ENCODE measurements at places on chromosomes 12 and 14.

- no peak for DNase-seq
Observed at GRCh38 chr14:87430810-87431209, 562.2 kb downstream of the GALC start.

GRCh38 chr14:61315313-61315712 lies 6.1 kb upstream of the PRKCH start:
- no peak for DNase-seq

DNA sequence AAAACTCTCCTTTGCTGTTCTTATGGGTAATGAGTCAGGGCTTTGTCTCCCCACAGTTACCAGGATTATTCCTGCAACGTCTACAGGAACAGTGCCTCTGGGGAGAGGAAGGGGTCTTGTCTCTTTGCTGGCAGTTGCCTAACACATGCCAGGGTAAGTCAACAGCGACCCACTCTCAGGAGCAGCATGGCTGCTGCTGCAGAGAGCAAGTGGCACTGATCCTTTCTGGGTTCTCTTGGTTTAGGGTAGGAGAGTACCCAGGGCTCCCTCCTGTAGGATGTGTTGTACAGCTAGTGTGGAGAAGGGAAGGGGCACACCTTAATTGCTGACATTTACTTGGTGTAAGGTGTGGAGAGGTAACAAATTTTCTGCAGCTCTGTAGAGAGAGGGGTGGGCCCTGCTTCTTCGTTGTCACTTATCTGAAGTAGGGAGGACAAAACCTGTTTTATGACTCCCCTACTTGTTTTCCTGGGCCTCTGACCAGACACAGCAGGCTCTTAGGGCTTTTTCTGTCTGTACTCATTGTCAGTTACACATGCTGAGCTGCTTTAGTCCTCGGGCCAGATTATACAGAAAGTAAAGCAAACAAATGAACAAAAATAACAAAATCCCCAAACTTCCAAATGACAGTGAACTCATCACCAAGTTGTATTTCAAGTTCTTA lies 168.2 kb downstream of the ACSS3 start:
- DNase-seq = no peak

DNA sequence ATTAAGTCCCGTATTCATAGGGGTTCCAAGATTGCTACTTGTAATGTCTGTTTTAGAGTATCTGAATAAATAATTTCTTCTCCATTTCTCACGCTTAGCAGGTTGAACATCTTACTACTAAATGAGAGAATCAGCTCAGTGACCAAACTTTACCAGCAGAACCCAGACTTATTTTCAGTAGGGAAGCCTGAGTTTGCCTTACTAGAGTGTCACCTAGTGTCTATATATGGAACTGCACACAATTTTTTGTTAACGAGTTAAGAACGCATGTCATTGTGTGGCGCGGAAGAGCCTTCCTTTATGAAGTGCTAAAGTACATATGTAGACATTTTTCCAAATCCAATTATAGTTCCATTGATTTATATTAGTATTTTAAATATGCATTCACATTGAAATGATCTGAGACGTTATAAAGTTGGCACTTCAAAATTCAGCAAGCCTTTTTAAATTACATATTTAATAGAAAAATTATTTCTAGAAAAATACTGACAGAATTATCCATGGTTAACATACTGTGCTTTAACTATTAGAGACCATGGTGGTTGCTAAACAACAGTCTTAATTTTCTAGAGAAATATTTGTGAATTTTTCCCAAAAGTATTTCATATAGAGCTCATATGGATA lies 88.3 kb downstream of the RPS29 start:
- peak; percentile 90 for DNase-seq

DNA sequence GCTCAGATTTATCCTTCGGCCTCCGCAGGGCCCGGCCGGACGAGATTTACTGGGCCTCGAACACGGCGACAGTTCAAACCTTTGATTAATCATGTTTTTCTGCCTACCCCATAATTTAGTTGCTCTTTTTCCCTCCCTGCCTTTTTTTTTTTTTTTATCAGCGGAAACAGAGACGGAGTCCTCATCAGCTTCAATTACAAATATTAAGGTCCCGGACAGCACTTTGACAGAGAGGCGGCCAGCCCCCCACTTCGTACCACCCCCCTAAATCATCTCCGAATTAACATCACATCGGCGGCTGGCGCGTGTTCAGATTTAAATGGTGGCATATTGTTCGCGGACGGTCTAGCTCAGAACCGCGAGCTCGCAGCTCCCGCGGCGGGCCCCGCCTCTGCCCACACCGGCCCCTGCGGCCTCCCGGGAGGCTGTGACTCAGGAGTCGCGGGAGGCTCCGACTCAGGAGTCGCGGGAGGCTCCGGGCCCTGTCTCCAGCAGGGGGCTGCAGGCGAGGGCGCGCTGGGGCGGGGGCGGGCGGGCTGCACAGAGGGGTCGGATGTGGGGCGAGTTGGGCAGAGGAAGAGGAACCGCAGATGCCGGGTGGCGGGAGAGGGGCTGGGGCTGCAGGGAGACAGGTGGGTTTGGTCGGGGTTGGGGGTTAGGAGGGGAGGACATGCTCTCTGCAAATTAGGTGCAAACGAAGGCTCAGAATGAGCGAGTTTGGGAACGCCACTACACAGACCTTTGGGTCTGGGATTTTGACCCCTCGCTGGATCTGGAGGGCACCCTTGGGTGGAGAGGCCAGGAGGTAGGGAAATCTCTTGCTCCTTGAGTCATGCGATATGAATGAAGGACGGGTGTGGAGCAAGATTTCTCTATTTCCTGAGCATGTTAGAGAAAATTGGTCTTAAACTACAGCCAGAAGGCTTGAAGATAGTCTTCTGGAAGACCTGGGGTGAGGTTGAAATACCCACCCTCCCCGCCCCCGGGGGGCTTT lies 19.6 kb upstream of the ATP5MC2 start:
- DNase-seq = no peak

DNA sequence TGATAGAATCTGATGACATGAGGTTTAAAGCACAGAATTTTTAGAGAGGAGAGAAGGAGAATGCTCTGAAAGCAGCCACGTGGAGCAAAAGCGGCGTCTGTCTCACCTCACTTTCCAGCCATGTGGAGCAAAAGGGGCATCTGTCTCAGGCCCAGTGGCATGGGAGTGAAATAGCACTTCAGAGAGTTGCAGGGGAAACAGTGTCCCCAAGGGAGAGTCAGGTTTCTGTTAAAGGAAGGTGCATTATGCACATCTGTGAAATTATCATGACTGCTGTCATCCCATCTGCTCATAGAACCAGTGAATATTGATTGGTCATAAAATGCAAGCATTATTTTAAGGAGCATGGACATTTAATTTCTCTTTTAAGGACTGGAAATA lies 124.0 kb downstream of the BICD1 start:
- no peak for DNase-seq

DNA sequence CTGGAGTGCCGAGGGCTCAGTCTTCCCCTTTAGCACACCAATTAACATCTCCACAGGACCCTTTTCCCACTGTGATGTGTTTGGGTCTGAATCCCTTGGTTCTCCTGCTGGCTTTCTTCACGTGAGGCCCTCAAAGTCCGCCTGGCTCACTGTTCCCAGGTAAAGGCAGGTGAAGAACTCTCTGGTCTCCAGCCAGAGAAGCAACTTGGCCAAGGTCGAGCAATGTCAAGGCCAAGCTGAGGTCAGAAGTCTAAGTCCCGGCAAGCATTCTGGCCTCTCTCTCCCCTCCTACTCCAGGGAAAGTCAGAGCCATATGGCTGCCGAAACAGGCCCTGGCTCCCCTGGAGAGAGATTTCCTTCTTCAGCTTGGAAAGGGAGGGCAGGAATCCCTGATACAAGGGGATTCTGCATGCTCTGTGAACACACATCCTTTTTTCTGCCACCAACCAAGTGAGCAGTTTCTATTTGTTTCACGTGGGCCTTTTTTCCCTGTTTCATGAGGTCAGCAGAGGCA lies 61.4 kb upstream of the ESRRB start:
- DNase-seq = no peak

DNA sequence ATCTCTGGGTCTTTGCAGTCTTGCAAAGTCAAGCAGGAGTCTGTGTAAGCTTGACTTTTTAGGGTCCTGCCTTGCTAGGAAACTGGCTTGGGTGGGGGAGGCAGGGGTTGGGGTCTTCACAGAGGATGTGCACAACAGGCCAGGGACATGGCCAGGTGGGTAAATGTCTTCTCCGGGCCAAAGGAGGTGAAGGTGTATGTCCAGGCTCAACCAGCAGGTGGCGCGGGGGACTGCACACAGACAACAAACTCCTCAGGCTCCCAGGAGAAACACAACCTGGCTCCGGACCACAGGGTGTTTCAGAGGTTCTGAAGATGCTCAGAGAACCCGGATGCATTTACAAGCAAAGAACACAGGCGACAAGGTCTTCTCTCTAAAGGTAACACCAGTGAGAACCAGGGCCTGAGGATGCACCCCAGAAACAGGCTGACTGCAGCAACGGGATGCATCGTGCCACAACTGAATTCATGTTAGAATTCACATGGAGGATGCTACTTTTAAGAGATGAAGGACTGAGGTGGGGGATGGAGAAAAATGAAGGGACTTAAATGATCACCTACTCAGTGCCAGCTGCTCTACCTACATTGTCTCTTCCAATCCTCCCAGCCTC lies 56.0 kb downstream of the PLEKHG3 start:
- DNase-seq = peak; percentile 38

GRCh38 chr14:98325761-98326160 lies 946.2 kb downstream of the BCL11B start:
- DNase-seq = no peak

DNA sequence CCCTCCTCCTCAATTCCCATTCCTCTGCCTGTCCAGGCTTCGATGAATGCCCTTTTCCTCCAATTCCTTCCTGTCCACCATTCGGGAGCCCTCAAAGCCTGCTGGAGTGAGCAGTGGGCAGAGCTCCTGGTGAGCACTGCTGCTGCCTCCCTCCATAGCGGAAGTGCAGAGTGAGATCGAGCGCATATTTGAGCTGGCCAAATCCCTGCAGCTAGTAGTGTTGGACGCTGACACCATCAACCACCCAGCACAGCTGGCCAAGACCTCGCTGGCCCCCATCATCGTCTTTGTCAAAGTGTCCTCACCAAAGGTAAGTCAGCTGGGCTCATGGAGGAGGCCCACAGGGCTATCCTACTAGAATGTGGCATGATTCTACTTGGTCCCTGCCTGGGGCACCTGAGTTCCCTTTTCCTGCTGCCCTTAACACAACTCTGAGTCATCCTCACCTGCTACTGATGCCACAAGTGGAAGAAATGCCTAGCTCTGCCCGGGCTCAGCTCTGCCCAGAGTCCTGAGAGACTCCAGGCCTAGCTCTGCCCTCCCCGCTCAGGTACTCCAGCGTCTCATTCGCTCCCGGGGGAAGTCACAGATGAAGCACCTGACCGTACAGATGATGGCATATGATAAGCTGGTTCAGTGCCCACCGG lies 8.0 kb downstream of the CACNB3 start:
- DNase-seq = no peak

DNA sequence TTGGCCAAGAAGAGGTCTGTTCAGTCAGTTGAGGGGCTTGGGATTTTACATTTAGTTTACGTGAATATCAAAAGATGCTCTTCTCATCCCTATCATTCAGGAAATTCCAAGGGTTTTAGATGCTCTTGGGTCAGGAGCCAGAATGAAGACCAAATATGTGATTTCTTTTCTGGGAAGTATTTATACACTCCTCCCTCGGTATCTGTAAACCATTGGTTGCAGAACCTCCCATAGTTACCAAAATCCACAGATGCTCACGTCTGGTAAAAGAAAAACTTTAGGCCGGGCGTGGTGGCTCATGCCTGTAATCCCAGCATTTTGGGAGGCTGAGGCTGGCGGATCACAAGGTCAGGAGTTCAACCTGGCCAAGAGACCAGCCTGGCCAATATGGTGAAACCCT lies 75.9 kb downstream of the TNFAIP2 start:
- DNase-seq = no peak

GRCh38 chr14:94581127-94581999 lies at the start of gene SERPINA5:
SERPINA5 (plus strand) TSS chr14:94581426; CDS start chr14:94587363, 5,937 bp downstream.
- DNase-seq = no peak

- DNase-seq = no peak
Observed at GRCh38 chr12:85633491-85633890, 202.7 kb downstream of the RASSF9 start.

DNA sequence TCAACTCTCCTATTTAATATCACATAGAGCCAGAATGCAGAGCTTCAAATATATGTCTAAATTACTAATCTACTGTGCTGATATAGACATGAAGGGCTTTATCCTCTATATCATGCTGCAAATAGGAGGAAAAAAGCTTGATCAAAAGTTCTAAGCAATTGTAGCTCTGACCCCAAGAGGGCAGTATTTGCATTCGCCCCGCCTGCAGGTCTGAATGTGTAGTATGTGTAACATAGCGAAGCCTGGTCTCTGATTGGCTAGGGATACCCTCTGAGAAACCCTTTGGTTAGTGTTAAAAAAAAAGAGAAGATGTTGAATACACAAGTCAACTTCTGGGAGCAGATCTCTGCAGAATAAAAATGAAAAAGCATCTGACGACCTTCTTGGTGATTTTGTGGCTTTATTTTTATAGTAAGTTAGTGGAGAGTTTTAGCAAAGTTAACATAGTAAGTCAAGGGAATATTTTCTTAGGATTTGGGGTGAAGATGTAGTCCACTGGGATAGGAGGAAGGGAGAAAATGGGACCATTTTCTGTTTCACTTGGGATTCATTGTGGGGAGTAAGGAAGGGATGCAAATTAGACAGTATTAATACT lies 151.6 kb upstream of the OR4E1 start:
- peak; percentile 82 for DNase-seq

DNA sequence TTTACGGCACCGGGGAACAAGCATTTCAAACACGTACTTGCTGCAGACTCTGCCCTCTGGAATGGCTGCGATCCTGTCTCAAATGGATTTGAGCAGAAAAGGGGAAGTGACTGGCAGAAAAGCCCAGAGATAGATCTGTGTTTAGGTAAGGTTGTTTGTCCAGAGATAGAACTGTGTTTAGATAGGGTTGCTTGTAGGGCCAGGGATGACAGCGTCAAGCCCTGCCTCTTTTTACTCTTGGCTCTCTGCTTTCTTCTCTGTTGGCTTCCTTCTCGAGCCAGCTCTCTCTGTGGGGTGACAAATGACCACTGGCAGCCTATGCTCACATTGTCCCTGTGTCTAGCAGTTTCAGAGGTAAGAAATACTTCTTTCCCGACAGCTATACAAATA lies 11.4 kb downstream of the DGLUCY start:
- DNase-seq = peak; percentile 43

DNA sequence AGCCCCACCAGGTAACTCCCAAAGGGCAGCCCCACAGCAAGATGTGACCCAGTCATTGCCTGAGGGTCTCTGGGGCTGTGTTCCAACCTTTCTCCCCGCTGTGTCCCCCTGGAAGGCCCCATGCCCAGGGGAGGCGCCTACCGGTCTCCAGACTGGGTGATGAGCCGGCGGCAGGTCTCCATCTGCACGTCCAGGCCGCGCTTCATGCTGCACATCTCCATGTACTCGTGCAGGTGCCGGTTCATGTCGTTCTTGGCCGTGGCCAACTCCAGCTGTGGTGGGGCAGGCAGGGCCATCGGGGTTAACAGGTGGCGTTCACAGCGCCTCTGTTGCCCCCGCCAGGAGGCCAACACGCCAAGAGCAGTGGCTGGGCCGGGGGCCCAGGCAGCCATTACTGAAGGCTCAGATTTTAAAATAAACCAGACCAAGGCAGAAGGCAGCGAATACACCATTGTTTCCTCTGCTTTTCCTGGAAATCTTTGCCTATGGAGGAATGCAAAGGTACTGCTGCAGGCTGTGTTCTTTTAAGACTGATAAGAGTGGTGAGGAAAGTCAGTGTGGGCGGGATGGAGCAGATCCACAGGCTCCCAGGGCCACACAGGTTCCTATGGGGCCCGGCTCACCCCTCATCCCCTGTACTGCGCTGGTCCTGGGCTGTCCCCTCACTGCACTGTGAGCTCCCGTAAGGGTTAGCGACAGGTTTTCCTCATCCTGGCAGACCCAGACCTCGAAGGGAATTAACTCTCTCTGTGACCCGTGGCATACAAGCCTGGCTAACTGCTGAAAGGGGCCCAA lies 7.3 kb downstream of the GAPDH start:
- no peak for DNase-seq

GRCh38 chr14:89702073-89702875 lies 252.3 kb downstream of the EFCAB11 start:
- DNase-seq = no peak
